ENCODE measurements at places on chromosomes 3 and 15.

GRCh38 chr3:4425707-4426106, 41.4 kb downstream of the SUMF1 start:
- DNase-seq, result no peak

- no peak for DNase-seq
Measured at GRCh38 chr3:170290194-170290593, 67.3 kb upstream of the SKIL start.

GRCh38 chr3:156826896-156827882, 1.0 kb downstream of the LEKR1 start:
- no peak for DNase-seq

DNA sequence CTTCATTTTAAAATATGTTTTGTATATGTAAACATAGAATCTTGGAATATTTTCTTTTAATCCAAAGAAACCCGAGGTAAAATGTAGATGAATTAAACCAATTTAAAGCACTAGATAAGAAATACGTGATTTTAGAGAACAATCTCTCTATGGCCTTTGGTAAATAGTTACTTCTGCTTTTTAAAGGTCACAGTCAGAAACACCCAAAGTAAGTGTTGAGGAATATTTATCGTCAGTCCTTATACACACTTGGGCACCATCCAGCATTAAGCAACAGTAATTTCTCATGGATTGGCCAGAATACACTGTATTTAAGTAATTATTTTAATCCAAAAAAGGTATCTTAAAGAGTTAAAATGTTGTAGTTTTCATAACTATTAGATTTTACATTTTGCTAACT, 713.2 kb downstream of the NLGN1 start:
- no peak for DNase-seq

- no peak for DNase-seq
Measured at GRCh38 chr15:100859970-100860828, 19.4 kb upstream of the ALDH1A3 start.

DNA sequence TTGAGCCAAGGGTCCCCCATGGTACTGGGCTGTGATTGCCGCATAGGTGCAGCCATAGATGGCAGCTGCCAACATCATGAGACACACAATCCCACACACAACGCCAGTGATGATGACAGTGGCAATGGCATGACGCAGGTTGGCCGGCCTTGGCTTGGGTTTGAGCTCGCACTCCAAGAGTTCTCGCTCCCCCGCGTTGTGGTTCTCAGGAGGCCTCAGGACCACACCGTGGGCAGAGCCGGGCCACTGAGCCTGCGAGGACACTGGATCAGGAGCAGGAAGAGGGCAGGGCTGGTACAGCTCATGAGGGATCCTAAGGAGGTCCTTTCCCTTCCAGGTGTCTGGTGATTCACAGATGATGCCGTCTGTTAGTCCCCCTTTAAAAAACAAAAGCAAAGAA, 9.3 kb downstream of the LRTM1 start:
- no peak for DNase-seq

DNA sequence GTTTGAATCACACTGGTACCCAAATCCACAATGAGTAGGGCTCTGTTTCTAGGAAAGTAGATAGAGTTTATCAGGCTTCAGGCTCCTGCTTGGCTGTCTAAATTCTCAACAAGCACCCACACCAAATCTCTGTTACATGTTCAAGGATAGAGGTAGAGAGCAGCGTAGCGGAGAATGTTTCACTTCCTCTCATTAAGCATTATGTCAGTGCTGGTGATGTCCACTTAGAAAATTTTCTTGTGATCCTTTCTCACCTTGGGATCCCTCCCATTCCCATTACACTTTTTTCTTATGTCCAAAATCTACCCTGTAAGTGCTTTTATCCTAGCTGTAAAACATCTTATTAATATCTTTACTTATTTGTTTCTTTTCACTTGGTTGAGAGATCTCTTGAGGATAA, 34.7 kb upstream of the GCSAM start:
- no peak for DNase-seq

DNA sequence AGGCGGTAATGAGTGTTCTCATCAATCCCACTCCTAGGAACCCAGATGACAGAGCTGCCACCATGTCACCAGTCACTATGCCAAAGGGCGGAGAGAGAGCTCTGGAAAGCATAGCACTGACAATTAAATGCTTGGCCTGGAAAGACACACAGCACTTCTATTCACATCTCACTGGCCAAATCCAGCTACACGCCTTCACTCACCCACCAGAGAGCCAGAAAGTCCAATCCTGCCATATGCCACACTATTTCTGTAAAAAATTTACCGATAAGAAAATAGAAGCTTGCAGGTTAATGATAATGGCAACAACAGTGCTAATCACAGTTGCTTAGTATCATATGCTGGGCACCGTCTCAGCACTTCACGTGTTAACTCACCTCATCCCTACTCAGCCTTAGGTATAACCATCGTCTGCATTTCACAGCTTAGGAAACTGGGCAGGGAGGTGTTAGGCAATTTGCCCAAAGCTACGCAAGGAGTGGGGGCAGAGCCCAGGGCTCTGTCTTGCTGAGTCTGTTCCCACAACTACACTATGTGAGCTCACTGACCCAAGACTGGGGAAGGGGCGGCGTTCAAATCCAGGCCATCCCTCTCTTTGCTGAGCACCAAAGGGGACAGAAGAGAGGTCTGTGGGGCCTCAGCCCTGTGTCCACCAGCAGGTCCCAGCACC, 16.5 kb downstream of the KLHL25 start:
- no peak for DNase-seq

GRCh38 chr3:151318313-151318712, 1.7 kb upstream of the GPR87 start:
- no peak for DNase-seq

DNA sequence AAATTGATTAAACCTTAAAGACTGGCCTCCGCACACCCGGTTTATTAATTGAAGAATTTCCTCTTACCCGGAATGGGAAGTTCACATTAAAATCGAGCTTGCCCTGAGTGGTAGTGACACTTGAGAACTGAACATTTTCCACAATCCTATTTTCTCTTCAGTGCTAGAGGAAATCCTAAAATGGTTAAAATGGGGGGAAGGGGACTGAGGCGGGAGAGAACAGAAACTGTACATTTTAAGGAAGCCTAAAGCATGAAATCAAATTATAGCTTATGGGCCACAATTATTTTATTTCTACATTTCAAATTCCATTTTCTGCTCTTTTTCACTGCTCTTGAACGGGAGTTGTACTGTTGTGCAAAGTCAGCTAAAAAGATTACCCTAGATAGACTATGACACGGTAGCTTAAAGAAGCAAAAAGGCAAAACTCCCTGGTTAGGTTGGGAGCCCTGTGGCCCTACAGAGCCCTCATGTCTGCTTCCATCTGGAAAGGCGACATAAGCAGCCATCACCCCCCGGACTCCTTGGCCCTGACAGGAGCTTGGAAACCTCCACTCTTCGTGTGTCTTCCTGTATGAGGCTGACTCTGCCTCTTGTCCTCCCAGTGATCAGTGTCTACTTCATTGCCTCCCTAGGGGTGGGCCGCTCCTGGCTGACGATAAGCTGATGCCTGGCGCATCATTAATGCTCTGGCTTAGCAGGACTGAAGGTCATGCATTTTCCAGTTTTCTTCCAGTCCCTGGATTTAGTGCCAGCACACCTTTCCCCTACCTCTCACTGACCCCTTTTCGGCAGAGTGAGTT, 79.3 kb downstream of the EEFSEC start:
- DNase-seq, result no peak

GRCh38 chr3:160355826-160356225, 43.2 kb downstream of the IFT80 start:
- DNase-seq, result no peak

GRCh38 chr3:71987828-71988227, 202.9 kb upstream of the PROK2 start:
- DNase-seq, result no peak

- DNase-seq, result no peak
Measured at GRCh38 chr3:108234387-108234957, 12.2 kb upstream of the IFT57 start.

GRCh38 chr3:149879872-149880271, 66.9 kb downstream of the RNF13 start:
- no peak for DNase-seq

GRCh38 chr3:57061556-57061955, 1.1 kb downstream of the SPATA12 start:
- no peak for DNase-seq

DNA sequence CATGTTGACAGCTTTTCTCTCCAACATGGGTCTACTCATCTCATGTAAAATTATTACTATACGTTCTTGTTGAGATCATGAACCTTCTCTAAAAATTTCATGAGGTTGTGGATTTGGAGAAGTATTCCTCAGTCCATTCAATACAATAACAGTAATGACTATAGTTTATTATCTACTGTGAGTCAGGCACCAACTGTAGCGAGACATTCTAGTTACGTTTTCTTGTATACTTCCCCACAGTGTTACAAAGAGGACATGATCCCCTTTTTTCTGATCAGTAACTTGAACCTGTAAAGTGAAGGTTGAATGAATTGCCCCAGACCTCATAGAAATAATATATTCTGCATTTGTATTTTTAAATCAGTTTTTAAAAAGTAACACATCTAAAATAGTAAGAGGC, 76.4 kb downstream of the AKAP13 start:
- DNase-seq, result no peak

DNA sequence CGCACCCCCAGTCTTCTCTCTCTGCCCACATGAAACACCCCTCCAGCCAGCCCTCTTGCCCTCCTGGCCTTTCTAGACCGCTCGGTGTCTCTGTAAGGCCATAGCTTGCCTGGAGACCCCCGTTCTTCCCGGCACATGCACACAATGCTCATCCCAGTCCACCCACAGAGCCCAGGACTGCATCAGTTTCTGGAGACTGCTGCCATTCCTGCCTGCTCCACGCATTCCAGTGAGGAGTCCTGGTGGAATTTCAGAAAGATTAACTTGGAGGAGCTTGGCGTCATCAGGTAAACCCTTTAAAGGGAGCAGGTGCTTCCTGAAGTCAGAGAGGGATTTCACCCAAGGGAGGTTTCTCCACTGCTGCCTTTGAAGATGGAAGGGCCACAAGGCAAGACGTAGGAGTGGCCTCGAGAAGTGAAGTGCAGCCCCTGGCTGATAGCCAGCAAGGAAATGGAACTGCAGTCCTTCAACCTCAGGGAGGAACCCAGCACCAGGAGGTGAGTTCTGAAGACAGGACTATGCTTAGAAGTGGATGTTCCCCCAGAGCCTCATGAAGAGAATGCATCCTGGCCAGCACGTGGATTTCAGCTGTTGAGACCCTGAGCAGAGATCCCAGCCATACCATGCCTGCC, 19.2 kb downstream of the SLC41A3 start:
- DNase-seq, result no peak

DNA sequence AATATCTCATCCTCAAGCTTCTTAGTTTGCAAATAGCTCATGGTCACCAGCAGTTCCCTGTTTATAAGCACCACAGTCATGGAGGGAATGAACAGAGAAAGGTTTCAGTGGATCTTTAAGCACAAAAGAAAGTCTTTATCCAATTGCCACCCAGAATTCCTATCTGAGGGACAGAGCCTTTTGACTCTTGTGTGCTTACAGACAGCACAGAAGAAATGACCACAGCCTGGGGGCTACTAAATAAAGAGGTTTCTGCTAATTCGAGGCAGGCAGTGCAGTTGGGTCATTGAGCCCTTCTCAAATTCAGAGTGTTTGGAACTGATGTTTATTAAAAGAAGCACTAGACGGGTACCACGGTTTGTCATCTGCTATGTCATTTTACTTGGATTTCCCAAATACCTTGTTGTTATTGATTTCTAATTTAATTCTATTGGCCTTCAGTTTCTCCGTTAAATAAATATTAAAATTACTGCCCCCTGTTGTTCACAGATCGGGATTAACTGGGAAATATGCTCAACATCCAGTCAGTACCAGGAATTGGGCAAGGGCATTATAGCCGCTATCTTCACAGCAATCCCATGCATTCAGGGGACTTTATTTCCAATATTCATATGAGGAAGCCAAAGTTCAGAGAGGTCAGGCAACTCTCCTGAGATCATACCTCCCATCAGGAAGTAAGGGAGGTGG, 3.6 kb downstream of the PRICKLE2 start:
- DNase-seq, result no peak

DNA sequence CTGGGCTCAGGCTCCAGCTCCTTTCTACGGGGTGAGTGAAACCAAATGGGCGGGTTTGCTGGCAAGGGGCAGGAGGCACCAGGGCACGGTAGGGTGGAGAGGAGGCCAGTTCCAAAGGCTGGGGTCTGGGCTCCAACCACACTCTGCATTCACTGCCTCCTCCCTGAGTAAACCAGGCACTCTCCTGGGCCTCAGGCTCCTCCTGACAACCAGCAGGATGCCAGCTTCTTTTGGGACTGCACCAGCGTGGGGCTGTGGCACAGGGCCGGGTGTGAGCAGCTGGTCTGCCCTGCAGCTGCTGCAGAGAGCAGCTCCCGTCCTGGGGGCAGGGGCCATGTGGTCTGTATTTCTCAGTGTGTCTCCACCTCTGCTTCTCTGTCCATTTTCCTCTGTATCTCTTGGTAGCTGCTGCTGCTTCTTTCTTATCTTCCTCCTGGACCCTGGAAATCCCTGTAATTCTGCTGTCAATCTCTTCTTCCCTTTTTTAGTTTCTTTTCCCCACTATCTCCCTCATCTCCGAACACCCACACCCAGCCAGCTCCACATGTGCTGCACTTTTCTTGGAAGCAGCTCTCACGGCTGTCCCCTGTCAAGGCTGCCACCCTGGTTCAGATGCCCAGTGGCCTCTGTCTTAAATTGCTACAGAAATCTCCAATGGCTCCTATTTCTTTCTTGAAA, 54.9 kb upstream of the TBC1D21 start:
- no peak for DNase-seq

DNA sequence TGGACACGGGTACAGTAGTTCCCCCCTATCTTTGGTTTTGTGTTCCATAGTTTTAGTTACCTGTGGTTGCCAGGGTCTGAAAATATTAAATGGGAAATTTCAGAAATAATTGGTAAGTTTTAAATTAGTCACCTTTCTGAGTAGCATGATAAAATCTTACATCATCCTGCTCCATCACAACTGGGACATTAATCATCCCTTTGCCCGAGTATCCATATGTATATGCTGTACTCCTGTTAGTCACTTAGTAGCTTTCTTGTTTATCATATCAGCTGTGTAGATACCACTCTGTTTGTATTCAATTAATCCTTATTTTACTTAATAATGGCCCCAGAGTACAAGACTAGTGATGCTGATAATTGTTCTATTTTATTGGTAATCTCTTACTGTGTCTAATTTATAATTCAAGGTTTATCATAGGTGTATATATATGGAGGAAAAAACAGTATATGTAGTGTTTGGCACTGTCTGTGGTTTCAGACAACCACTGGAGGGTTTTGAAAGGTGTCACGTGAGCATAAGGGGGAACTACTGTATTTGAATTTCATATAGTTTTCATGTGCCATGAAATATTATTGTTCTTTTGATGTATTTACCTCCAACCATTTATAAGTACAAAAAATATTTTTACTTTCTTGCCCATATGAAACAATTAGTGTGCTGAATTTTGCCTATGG, 41.4 kb downstream of the CTDSPL2 start:
- DNase-seq, result no peak

GRCh38 chr3:89186456-89186855, 79.0 kb downstream of the EPHA3 start:
- no peak for DNase-seq

DNA sequence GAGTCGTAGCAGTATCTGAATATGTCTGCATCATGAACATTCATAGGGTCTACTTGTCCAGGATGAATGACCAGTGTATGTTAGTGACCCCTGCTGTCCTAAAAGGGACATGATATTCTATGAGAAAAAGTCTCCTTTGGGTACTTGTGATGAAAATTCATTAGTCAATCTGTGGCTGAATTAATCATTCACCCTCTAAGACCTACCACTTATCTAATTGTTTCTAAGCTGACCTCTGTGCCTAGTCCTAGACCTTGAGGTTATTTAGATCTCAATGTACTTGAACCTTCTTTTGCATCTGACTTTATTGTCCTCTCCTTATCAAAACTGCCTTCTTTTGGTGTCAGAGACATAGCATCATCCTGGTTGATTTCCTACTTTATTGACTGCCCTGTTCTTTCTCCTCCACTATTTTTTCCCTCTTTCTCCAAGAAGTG, 799.3 kb downstream of the DIPK2A start:
- DNase-seq, result no peak
